ENCODE measurements at places on chromosomes 1 and 21.

DNA sequence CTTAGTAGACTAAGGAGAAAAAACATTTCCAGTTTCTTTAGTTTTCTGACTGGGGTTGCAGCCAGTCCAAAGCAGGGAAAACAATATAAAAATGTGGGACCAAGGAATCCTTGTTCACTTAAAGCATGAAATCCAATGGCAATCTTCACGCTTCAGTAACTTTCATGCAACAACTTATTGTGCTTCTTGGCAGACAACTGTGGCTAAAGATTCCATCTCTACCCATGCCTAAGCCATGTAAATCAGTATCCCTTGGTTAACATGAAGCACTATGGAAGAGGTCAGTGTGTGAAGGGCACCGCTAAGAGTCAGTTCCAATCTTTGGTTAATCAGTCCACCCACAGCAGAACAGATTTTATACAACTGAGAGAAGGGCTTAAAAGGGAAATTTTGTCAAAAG, 201.8 kb upstream of the GREM2 start:
- no peak for DNase-seq

- no peak for DNase-seq
These were observed 71.3 kb downstream of the ATP5PO start for GRCh38 chr21:33844104-33844889.

DNA sequence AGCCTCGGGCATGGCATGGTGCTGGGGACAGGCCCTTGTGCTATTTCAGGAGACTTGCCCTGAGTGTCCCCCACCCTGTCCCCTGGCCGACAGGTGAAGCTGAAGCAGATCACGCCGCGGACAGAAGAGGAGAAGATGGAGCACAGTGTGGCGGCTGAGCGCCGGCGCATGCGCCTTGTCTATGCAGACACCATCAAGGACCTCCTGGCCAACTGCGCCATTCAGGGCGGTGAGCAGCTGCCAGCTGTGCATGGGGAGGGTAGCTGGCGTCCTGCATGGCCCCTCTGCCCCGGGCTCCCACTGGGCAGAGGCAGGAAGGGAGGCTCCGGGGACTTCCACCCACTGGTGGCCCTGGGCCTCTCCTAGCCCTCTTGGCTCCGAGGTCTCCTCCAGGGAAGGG, 28.9 kb downstream of the FAM151A start:
- DNase-seq: no peak

- DNase-seq: no peak
These were observed 79.1 kb upstream of the PLPPR4 start for GRCh38 chr1:99185196-99185595.

GRCh38 chr1:170284512-170284911, 138.8 kb downstream of the NTMT2 start:
- no peak for DNase-seq

GRCh38 chr1:175717610-175718540, 25.5 kb downstream of the TNR start:
- no peak for DNase-seq

- no peak for DNase-seq
These were observed 26.3 kb downstream of the GADD45A start for GRCh38 chr1:67711158-67711854.

DNA sequence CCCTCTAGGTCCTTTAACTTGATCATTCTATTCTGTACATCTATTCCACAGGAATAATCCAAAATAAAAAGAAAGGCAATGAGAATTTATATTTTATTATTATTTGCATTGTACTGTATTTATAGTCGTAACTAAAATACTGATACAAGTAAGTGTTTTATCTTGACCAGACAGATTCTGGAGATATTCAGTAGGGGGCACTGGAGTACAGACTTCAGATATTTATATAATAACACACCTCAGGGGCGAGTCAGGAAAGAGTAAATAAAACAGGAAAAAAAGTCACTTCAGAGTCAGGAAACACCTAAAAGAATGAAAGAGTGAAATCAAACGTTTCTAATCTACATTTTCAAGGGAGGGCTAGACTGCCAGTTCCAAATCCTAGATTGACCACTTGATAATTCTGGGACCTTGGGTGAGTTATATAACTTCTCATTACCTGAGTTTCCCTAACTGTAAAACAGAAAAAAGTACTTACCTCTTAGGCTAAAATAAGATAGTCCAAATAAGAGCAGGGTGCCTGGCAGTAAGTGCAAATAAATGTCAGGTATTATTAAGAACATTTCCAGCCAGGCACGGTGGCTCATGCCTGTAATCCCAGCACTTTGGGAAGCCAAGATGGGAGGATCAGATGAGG, 31.1 kb upstream of the MTF1 start:
- no peak for DNase-seq

GRCh38 chr1:44220755-44221154, 7.5 kb downstream of the DMAP1 start:
- DNase-seq: no peak

DNA sequence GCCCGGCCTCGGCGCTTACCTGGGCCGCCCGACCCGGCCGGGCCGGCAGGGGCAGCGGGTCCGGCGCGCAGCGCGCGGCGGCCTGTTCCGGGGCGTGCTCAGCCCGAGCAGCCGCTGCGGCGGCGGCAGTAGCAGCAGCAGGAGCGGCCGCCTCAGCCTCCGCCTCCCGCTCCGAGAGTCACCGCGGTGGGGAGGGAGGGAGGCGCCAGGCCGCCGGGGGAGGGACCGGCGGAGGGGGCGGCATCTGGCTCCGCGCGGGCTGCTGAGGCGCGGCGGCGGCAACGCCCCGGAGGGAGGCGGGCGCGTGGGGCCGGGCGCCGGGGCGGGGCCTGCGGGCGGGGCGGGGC, at the start of gene CTNNBIP1:
Gene CTNNBIP1 (minus strand): TSS at position 194 of the 347 bp plus-strand sequence. CDS start 38,205 bp downstream, outside the sequence.
- DNase-seq: no peak

GRCh38 chr21:31609081-31609480, 50.4 kb upstream of the SOD1 start:
- no peak for DNase-seq

- DNase-seq: no peak
These were observed 66.8 kb upstream of the BCL10 start for GRCh38 chr1:85343213-85343611.

GRCh38 chr1:117098287-117098890, 23.2 kb downstream of the TRIM45 start:
- DNase-seq: no peak

GRCh38 chr21:42247716-42248115, 28.8 kb downstream of the ABCG1 start:
- no peak for DNase-seq

GRCh38 chr1:36515315-36516138, 32.8 kb upstream of the CSF3R start:
- no peak for DNase-seq

DNA sequence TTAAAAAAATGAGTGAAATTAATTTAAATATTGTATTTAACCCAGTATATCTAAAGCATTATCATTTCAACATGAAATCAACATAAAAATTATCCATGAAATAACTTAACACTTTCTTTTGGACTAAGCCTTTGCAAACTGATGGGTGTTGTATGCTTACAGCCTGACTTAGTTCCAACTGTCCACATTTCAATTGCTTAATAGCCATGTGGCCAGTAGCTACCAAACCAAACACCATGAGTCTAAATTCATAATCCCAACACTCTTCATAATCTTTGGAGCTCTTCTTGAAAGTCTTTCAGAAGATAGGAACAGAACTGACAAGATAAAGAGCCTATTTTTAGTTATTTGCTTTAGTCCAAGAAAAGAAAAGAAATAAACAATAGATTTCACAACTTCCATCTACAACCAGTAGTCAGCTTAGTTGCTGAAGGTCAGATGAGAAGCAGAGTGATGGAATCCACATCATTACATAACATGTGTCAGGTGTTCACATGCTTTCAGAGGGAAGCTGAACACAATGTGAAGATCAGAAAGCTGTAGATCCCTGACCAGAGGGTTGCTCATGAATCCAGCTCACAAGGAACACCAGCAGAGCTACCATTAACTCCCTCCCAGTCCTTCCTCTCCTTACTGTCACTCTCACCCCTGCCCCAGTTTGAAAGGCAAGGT, 144.0 kb upstream of the ZNF648 start:
- no peak for DNase-seq

Measured in keratinocyte (primary cell).